ENCODE measurements at places on chromosomes 16 and 17. TPM values are rescaled to one million over a fixed set of nuclear protein-coding genes. Genes with fewer than 3 reads are reported as not detected.

FNDC8 gene
- total RNA-seq, result not detected

MIEN1 gene
- total RNA-seq, result 20.5 TPM

TPPP3 gene
- 0.66 TPM for total RNA-seq

USP43 gene
- 0.06 TPM for total RNA-seq

TEKT1 gene
- total RNA-seq, result not detected

SULT1A2 gene
- total RNA-seq, result not detected

KRTAP9-8 gene
- total RNA-seq, result not detected

FOXN1 gene
- not detected for total RNA-seq

ZNF469 gene
- 0.92 TPM for total RNA-seq

CD79B gene
- 2.1 TPM for total RNA-seq

IL34 gene
- 74.2 TPM for total RNA-seq

All from aortic smooth muscle cell (primary cell).